ENCODE measurements at places on chromosomes 6 and 20. TPM values are rescaled to one million over a fixed set of nuclear protein-coding genes. Genes with fewer than 3 reads are reported as not detected.

The CD93 gene
- 441 TPM for total RNA-seq

The RIMS1 gene
- 7.5 TPM for total RNA-seq

The SASH1 gene
- total RNA-seq = 112 TPM

The DNMT3B gene
- total RNA-seq = 2.9 TPM

The WFDC12 gene
- total RNA-seq = not detected

The CDK19 gene
- 10.7 TPM for total RNA-seq

The GPR6 gene
- total RNA-seq = not detected

The DPPA5 gene
- not detected for total RNA-seq

The MEI4 gene
- not detected for total RNA-seq

The JPH2 gene
- total RNA-seq = 0.17 TPM

The AMD1 gene
- total RNA-seq = 64.0 TPM

The LBP gene
- 0.05 TPM for total RNA-seq

The SMIM26 gene
- 45.9 TPM for total RNA-seq

The ISM1 gene
- 0.09 TPM for total RNA-seq

The ARFRP1 gene
- 46.9 TPM for total RNA-seq

Data from dermis blood vessel endothelial cell (primary cell).